ENCODE measurements at places on chromosomes 3 and 15.
A peak's percentile ranks its signal among the peaks of the same experiment; 100 is the strongest.

- no peak for DNase-seq
Measured at GRCh38 chr3:13301286-13301987, 118.7 kb downstream of the NUP210 start.

DNA sequence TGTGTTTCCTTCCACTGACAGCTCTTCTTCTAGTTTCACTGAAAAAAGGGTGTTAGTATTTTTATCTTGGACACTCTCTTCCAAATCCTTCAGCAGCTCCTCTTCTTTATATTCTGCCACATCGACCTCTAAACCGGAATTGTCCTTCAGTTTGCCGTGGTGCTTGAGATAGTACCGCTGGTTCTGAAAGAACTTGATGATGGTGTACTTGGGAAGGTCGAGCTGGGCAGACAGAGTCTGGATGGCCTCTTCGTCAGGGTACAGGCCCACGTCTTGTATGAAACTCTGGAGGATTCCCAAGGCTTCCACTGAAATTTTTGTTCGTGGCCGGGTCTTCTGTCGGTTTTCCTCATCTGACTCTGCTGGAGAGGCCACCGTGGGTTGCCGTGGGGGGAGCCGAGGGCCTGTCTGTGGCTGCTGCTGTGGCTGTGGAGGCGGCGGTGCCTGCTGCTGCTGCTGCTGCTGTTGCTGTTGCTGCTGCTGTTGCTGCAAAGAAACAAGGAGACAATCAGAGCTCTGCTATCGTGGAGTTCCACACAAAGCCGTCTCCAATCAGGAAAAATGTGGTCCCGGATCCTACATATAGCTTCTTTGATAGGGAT is 75.8 kb downstream of the SATB1 start:
- DNase-seq: no peak

- no peak for DNase-seq
Measured at GRCh38 chr3:9917820-9918219, 922 bp downstream of the IL17RC start.

- peak; percentile 68 for DNase-seq
Measured at GRCh38 chr15:82021992-82022391, 23.8 kb downstream of the MEX3B start.

- no peak for DNase-seq
Measured at GRCh38 chr15:55260562-55261131, 29.0 kb downstream of the RAB27A start.

- no peak for DNase-seq
Measured at GRCh38 chr3:190586631-190587011, 72.7 kb downstream of the IL1RAP start.

- DNase-seq: no peak
Measured at GRCh38 chr3:187900993-187901755, 155.9 kb upstream of the BCL6 start.

DNA sequence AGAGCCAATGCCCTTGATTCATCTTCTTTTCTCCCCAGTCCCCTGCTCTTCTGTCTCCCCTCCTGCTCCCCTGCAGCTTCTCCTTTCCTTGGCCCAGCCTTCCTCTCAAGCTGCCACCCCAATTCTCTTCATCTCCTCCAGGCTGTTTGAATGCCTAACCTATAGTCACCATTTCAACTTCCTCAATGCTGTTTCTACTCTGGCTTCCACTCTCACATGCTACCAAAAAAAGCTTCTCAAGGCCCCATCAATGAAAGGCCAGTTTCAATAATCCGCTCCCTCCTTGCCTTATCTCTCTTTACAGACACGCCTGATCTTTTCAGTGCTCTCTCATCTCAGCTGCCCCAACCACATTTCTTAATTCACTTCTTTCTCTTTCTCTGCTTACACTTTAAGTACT is 212.2 kb upstream of the GPR149 start:
- DNase-seq: no peak

DNA sequence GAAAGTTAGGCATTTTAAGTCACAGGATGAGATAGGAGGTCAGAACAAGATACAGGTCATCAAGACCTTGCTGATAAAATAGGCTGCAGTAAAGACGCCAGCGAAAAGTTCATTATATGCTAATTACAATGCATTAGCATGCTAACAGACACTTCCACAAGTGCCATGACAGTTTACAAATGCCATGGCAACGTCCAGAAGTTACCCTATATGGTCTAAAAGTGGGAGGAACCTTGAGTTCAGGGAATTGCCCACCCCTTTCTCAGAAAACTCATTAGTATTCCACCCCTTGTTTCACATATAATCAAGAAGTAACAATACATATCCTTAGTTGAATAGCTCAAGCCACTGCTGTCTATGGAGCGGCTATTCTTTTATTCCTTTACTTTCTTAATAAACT is 92.7 kb upstream of the PLXND1 start:
- no peak for DNase-seq

GRCh38 chr3:47079432-47079831 is 84.5 kb downstream of the SETD2 start:
- no peak for DNase-seq

DNA sequence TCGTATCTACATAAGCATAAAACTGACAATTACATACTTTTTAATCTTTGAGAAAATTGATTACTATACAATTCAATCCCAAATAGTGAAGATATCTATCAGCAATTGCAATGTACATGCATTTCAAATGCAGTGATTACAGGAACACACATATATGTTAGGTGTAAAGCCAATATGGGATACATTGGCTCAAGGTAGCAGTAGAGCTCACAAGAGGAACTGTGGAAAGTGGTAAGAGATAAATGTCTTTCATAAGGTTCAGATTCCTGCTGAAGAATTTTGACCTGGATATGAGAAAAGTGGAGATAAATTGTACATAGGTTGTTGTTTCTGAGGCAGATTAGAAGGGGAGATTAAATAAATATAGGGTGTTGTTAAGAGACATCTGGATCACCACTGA is 1280.5 kb downstream of the OTOL1 start:
- DNase-seq: no peak

- no peak for DNase-seq
Measured at GRCh38 chr3:38964646-38965045, 87.1 kb downstream of the SCN11A start.

GRCh38 chr3:44893097-44893496 is 18.7 kb downstream of the TGM4 start:
- no peak for DNase-seq

GRCh38 chr3:31341130-31341529 is 191.6 kb upstream of the STT3B start:
- no peak for DNase-seq
